Smooth muscle cell of the umbilical artery (primary cell): ENCODE measurements at places on chromosomes 4 and X. TPM values are rescaled to one million over a fixed set of nuclear protein-coding genes. Genes with fewer than 3 reads are reported as not detected.

The MGST2 gene
- 10.4 and 37.7 TPM in 2 replicates for total RNA-seq

The HSFX1 gene
- total RNA-seq = 0.89 and 1.6 TPM in 2 replicates

The TBC1D9 gene
- total RNA-seq = 35.7 and 50.2 TPM in 2 replicates

The MCF2 gene
- 0.09 TPM in 1 of 2 replicates, not detected in the other for total RNA-seq

The INPP4B gene
- total RNA-seq = 4.5 and 9.7 TPM in 2 replicates
